ENCODE measurements at places on chromosomes 1 and 21.

DNA sequence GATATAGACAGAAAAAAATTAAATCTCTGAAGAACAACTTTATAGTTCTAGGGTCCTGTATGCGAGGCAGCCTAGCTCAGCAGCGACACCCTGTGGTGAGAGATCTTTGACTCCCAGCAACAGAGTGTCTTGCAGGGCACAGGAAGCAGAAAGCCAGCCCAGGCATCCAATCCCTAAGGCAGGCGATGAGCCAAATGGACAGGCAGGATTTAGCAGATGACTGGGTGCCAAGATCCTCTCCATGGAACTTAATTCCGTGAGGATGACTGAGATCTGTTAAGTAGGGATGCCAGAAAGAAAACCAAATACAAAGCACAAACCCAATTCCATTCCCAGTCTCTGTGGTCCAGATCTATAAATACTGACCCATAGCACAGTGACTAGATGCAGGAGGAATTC, 38.8 kb downstream of the HLCS start:
- DNase-seq = peak; percentile 85

- no peak for DNase-seq
Measured at GRCh38 chr1:22295856-22296255, 153.0 kb upstream of the WNT4 start.

- DNase-seq = no peak
Measured at GRCh38 chr1:205068001-205068400, 16.3 kb downstream of the TMEM81 start.

GRCh38 chr21:38496224-38496623, 2.1 kb downstream of the ERG start:
- no peak for DNase-seq

GRCh38 chr1:32619701-32620485, 30.5 kb downstream of the ZBTB8OS start:
- peak; percentile 12 for DNase-seq

DNA sequence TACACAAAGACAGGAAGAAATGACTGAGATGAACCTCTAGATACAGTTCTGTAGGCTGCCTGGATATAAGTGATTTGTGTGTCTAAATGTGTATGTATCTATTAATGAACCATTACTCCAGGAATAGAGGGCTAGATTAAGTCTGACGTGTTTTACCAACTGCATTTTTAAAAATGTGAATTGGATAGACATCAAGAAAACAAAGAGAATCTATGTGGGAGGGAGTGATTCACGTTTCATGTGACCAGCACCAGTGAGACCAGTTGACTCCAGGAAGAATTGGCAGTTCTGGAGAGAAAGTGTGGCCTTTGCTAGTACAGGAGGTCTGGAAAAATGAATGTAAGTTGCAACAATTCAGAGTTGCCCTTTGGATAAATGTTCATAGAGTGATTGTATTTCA, 53.4 kb upstream of the RGS21 start:
- no peak for DNase-seq

GRCh38 chr1:179053486-179053885, 27.8 kb downstream of the FAM20B start:
- DNase-seq = no peak

GRCh38 chr1:208233546-208233945, 10.6 kb downstream of the PLXNA2 start:
- no peak for DNase-seq

DNA sequence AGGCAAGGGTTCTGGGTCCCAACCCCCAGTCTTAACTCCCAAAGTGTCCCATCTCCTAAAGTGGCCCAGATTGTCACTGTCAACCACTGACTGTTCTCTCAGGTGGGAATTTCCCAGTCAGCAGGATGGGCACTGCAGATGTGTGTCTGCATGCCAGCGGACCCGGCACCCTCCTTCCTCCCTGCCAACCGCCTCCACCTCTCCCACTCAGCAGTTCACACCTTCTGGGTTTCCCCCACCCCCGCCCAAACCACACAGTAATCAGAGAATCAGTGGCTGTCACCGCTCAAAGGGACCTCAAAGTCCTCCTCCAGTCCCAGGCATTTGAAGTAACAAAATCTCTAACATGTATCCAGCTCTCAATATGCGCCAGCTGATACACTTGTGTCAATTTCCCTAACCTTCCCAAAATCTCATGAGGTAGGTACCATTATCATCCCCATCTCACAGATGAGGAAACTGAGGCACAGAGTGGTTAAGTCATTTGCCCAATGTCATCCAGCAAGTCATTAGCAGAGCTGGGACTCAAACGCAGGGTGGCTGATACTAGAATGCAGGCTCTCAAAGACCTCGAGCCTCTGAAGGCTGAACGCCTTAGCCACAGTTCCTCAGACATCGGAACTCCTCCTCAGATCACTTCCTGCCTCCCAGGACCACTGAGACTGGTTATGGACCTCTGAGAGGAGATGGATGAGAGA, 4.8 kb downstream of the RUNX3 start:
- no peak for DNase-seq

DNA sequence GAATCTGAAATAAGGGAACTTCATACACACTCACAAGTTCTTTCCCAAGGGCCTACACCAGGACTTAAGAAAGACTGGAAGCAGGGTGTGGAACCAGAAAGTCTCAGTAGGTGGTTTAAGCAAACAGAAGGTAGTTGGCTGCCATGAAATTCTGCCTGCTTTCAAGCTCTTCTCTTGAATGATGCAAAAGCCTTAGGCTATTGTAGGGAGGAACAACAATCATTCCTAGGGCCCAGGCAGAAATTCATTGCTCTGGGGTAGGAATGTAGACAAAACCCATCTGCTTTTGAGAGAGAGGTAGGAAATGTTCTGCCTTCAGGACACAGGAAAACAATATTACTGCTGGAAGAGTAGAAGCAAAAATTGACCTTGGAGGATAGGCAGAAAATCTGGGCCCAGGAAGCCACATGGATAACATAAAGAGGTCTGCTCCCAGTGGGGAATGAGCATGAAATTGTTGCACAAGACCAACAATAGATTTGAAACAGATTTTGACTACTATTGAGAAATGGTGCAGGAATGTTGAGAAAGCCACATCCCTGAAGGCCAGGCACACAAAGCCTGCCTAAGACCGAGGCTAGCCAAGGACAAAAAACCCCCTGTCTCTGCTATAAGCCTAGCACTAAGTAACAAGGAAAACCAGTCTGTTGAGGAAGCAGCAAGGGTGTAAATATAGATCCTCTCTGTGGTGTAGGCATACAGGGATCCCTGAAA, 22.7 kb upstream of the SFT2D2 start:
- no peak for DNase-seq

GRCh38 chr1:230157420-230158390, 90.7 kb downstream of the GALNT2 start:
- DNase-seq = peak; percentile 40

- no peak for DNase-seq
Measured at GRCh38 chr1:212977781-212978645, 27.7 kb downstream of the VASH2 start.

GRCh38 chr1:63148825-63149645, 173.3 kb upstream of the FOXD3 start:
- DNase-seq = peak; percentile 36

DNA sequence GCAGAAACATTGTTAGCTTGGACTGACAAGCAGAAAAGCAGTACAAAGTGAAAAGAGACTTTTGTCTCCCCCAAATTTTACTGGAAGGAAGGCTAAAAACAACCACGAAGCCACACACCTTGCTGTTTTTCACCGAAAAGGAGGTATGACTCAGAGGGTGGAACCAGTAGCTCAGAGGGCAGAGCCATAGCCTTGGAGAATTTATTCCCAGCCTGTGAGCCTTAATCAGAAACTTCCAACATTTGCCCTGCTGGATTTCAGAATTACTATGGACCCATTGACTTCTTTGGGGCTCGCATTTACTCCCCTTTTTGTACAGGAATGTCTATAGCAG, 32.0 kb downstream of the RPS6KC1 start:
- DNase-seq = no peak

DNA sequence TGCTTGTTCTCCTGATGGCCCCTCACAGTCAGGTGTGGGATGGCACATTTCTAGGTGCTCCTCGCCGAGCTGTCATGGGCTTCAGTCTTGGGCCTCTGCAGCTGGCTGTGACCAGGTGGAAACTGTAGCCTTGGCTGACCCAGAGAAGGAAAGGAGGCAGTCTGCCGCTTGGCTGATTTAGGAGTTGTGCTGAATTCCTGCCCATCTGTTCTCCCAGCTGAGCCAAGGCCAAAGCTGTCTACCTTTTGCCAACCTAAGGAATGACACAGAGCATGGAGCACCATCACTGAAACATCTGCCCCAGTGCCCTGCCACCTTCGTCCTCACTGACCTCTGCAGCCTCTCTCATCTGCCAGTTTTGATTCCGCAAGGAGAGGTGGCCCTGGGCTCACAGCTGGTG, 27.9 kb downstream of the UTP25 start:
- no peak for DNase-seq

DNA sequence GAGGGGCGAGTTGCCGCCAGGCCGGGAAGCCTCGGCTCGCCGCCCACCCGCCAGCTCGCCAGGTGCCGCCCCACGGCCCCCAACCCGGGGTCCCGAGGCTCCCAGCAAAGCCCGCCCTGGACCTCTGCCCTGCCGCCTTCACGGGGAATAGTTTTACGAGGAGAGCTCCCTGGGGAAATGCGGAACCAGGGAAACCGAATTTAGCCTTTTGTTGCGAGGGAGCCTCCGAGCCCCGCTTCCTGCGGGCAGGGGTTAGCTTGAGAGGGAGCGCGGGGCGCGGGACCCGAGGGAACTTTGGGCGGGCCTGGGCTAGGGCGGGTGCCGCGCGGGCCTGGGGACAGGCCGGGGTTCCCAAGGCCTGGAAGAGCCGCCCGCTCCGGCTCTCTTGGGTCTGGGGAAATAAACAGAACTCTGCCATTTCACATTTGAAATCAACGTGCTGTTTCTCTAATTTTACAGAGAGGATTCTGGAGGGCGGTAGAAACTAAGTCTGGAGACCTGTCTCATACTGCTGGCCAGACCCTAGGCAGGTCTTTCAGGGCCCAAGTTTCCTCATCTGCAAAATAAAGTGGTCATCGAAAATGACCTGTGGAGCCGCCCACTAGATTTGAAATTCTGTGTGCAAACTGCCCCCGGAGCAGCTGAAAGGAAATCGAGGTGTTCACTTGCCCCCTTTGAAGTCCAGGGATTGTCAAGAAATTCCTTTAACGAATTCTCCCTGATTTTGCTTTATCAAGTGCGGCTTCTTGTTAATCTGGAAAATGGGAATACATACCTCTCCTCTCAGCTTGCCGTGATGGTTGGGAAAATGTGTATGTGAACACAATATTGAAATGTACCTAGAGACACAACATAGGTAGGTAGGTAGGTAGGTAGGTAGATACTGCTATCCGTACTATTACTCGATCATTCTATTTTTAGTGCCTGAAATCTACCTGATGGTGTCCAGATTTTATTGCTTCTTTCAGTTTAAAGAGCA, 749 bp upstream of the GLUL start:
- no peak for DNase-seq

GRCh38 chr1:205260948-205261732, 33.4 kb downstream of the TMCC2 start:
- no peak for DNase-seq

GRCh38 chr1:206960676-206961386, 9.4 kb downstream of the FCAMR start:
- no peak for DNase-seq

GRCh38 chr1:206859082-206859521, 6.3 kb upstream of the IL20 start:
- no peak for DNase-seq

- peak; percentile 64 for DNase-seq
Measured at GRCh38 chr1:31376375-31377134, 3.7 kb upstream of the FABP3 start.

- DNase-seq = no peak
Measured at GRCh38 chr1:180181048-180181447, 26.4 kb downstream of the QSOX1 start.

- DNase-seq = no peak
Measured at GRCh38 chr1:51214615-51215131, 21.4 kb upstream of the RNF11 start.

GRCh38 chr1:45026446-45026845, 14.4 kb downstream of the UROD start:
- DNase-seq = no peak

DNA sequence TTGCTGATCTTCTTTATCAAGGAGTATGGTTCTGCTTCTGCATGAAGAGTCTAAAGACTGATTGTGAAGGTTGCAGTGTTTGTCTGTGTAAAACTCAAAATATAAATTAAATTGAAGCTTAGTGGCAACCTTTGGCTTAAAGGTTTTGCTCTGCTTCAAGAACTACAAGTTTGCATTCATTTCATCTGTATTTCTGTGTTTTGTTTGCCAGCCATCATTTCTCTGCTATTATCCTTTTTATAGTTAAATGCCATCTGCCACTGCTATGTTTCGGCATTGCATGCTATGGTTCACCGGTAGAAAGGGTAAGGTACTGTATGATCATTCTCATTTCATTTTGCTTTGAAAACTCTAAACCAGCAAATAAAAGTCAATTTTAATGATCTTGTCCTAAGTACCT, 52.9 kb downstream of the OSBPL9 start:
- DNase-seq = no peak

DNA sequence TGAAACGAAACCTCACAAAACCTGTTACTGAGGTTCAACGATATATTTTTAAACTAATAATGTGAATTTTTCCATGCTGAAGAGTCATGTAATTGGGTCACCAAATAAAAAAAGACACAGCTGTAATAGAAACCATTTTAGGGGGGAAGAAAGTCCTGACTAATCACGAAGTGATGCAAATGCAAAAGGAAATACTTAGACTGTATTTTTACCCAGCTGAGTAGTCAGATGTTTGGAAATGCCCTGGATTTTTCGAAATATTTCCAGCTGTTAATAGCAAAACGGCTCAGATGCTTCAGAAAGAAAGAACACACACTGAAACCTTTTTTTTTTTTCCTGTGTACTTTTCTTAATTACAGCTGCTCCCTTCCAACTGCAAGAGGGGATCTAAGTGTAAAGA, 210.3 kb downstream of the SETD4 start:
- DNase-seq = no peak

GRCh38 chr1:47431534-47431933, 6.3 kb upstream of the FOXD2 start:
- DNase-seq = no peak

All from kidney (tissue), 22 donors.